Stimulated activated CD8-positive, alpha-beta memory T cell treated with anti-CD3 and anti-CD28 coated beads, Interleukin-12 subunit alpha, Interleukin-12 subunit beta, amount 100 ng/mL, for 4 hours (primary cell): ENCODE measurements at places on chromosomes 6 and 20.

- DNase-seq, result no peak
Observed at GRCh38 chr6:158765499-158766068, 53.6 kb downstream of the EZR start.

DNA sequence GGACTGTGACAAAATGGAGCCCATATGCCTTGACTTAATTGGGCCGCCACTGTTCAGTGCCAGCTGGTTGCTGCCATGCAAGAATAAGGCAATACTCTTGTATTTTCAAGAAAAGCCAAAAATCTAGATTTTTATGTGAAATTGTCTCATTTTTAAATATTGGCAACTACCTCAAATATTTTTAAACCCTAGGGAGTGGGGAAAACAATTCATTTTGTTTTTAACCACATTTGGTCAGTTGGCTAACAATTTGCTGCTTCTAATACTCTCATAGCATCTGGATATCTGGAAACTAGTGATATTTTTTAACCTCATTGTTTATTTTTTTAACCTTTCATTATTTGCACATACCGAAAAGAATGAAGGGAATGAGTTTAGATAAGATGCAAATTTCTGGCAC, 91.0 kb downstream of the EYA2 start:
- no peak for DNase-seq

DNA sequence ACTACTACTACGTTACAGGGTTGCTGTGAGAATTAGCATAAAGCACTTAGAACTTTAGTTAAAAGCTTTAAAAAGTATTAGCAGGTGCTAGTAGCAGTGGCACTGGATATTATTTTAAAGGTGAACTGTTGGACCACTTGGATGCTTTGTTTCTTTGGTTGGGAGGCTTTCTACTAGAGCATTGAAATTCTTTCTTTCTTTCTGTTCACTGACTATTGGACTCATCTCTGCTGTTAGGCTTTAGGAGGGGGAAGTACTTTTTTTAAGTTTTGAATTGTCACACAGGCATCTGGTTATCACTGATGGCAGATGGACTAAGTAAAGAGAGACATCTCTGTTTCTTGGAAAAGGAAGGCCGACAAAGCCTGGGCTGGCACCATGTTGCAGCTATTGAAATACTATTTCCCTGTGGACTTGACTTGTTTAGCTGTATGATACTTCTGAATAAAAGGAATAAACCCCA, 4.8 kb downstream of the TBPL1 start:
- DNase-seq, result no peak

- DNase-seq, result no peak
Observed at GRCh38 chr6:34237316-34237721, 646 bp downstream of the HMGA1 start.

GRCh38 chr6:3984494-3984893, 94.4 kb downstream of the FAM217A start:
- DNase-seq, result no peak

- no peak for DNase-seq
Observed at GRCh38 chr6:157056275-157056674, 267.0 kb downstream of the TMEM242 start.

DNA sequence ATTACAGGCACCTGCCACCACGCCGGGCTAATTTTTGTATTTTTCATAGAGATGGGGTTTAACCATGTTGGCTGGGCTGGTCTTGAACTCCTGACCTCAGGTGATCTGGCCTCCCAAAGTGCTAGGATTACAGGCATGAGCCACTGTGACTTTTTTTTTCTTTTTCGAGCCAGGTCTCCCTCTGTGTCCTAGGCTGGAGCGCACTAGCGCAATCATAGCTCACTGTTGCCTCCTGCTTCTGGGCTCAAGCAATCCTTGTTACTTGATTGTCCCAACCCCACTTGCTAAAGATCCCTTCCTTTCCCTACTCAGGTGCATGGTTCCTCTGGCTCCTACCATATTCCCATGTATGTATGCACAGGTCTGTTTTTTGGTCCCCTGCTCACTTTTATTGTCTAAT, 27.4 kb upstream of the SMIM29 start:
- no peak for DNase-seq

DNA sequence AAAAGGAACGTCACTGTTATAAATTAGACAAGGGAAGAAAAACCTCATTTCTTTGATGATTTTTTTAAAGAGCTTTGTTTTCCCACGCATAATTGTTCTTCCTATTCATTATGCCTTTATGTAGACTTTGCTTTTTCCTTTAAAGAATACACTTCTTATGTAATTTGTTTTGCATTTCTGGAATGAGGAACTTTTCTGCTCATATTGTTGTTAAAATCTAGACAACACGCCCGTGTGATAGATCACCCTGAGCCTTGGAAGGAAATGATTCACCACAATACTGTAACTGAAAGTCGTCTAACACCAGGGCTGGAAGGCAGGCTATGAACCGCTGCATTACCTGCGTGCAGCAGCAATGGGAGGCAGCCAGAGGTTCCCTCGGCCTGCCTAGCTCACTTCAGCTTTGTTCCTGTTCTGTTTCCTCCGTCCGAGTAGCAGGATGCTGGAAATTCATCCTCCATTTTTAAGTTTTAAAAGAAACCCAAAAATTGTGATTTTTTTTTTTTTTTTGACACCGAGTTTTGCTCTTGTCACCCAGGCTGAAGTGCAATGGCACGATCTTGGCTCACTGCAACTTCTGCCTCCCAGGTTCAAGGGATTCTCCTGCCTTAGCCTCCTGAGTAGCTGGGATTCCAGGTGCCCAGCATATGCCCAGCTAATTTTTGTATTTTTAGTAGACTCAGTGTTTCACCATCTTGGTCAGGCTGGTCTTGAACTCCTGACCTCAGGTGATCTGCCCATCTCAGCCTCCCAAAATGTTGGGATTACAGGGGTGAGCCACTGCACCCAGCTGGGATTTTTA, 49.6 kb upstream of the ZNF217 start:
- DNase-seq, result peak; percentile 28

DNA sequence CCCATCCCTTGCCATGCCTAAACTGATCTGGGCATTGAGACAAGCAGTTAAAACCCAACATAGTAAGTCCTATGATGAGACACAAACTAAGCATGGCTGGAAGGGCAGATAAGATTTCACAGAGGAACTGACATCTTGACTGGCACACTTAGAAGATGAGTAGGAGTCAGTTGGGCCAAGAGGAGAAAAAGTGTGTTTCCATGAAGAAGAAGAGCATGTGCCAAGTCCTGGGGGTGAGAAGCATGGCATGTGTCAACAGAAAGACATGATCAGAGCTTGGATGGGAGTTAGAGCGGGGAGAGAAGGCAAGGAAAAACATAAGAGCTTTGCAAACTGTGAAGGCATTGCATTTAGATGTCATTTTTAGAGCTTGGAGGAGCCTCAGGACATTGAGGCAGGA, 68.0 kb downstream of the ESR1 start:
- DNase-seq, result no peak

- no peak for DNase-seq
Observed at GRCh38 chr6:45758787-45759471, 256.7 kb downstream of the CLIC5 start.

DNA sequence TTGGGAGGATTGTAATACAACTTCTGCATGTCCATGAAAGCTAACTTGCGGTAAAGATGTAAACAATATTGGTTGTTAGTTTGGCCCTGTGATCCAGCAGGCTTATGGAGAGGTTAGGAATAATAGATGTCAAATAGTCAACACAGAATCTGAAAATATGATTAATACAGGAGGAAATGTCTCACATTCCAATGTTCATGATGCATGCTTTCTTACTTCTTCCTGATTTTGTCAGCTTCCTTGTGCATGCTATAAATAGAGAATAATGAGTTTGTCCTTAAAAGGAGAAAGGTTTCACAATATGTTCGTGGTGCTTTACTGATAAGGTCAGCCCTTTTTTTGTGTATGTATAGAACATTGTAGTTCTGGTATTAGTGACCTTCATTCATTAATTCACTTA, 136.7 kb downstream of the MMUT start:
- DNase-seq, result no peak

GRCh38 chr6:100347901-100348550, 116.7 kb downstream of the SIM1 start:
- no peak for DNase-seq
